Heart right ventricle (tissue), 16 donors: ENCODE measurements at places on chromosomes 2 and 18. TPM values are rescaled to one million over a fixed set of nuclear protein-coding genes. Genes with fewer than 3 reads are reported as not detected.

The IL1RN gene
- total RNA-seq: 0.22 TPM

The SERPINB12 gene
- total RNA-seq: not detected

The AMER3 gene
- total RNA-seq: not detected

The CROCC2 gene
- not detected for total RNA-seq

The IL18R1 gene
- 4.9 TPM for total RNA-seq
